ENCODE measurements at places on chromosomes 7 and 10.
A peak's percentile ranks its signal among the peaks of the same experiment; 100 is the strongest.

DNA sequence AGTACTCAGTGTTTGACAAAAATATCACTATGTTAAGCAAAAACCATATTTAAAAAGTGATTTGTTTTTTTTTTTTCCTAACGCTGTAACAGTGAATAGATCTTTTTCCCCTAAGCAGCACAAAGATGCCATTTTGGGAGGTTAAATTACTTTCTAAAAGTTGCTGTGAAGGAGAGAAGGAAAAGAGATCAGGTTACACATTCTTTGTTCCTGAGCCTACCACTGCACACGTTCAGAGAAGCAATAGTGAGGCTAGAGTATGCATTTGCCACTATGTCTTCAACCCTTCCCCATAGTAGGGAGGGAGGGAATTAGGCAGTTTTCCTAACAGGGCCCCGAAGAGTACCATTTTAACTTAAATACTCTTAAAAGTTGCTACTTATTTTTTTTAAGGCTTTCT is 38.9 kb downstream of the BMPR1A start:
- peak; percentile 36 for DNase-seq

DNA sequence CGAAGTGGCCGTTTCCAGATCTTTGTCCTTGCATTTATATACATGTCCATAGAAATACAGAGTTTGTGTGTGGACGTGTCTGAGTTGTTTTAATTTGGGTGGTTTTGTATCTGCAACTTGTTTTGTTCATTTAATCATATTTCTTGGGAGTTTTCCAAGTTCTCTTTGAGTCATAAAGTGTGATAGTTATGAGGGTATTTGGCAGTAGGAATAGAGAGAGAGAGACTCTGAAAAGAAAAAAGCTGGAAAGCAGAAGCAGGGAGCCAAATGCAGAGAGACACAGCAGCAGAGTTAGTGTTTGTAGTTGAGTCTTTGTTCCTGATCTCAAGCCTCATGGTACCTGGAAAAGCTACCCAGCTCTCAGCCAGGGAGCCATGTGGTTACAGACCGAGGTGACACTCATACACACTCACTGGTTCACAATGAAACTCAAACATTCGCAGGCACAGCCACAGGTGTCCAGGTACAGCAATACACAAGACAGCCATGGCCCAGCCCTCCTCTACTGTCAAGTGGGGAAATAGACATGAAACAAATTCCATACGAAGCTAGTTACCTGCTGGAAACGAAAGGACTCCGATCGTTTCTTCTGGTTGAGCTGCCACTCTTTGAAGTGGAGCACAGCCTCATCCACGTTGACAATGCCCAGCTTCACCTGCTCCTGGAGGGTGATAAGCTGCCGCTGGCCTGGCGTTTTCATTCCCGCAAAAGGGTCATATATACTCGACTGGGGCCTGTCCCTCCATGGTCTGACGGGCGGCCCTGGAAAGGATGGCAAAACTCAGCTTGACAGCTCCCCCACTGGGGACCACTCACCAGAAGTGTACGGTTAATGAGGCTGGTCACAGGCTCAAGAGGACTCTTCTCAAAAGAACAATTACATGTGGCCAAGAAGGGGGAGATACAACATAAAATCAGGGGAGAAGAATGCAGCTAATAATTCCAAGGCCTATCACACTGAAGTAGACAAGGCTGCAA is 33.3 kb upstream of the TM9SF3 start:
- no peak for DNase-seq

- DNase-seq: no peak
These were observed 97.3 kb upstream of the SFMBT2 start for GRCh38 chr10:7507887-7508726.

DNA sequence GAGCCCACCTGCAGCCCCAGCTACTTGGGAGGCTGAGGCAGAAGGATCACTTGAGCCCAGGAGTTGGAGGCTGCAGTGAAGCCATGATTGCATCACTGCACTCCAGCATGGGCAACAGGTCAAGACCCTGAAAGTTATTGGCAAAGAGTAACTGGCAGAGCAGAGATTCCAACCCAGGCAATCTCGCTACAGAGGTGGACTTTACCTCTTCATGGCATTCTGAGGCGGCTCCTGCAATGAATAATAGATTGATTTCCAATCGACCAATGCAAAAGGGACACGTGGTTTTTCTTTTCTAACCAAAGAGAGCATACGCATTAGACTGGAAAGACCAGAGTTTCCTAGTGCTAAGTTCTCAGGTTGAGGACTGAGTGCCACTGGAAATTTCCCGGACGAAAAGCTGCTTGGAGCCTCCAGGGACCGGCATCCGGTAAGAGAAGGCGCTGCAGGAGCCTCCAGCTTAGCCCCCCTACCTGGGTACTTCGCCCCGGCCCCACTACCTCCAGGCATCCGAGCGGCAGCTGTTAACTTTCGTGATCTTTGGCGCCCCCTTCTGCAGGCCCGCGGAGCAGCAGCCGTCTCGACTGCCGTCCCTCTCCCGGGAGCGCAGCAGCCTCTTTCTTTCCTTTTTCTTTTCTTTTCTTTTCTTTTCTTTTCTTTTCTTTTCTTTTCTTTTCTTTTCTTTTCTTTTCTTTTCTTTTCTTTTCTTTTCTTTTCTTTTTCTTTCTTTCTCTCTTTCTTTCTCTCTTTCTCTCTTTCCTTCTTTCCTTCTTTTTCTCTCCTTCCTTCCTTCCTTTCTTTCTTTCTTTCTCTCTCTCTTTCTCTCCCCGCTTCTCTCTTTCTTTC is 4.1 kb downstream of the MBLAC1 start:
- DNase-seq: peak; percentile 77

GRCh38 chr7:133582766-133583523 is 330.1 kb downstream of the EXOC4 start:
- DNase-seq: no peak

DNA sequence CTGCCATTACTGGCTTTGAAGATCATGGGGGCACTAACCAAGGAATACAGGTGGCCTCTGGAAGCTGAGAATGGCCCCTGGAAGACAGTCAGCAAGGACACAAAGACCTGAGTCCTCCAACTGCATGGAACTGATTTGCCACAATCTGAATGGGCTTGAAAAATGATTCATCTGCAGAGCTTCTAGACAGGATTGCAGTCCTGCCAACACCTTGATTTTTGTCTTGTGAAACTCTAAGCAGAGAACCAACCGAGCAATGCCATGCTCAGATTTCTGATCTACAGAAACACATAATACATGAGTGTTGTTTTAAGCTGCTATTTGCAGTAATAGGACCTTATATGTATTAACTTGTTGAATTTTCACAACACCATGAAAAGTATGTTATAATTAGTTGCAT is 66.1 kb upstream of the SLC13A1 start:
- no peak for DNase-seq

GRCh38 chr10:101297901-101298486 is 56.0 kb upstream of the BTRC start:
- peak; percentile 55 for DNase-seq

- DNase-seq: no peak
These were observed 73.1 kb downstream of the MKLN1 start for GRCh38 chr7:131400681-131401176.

DNA sequence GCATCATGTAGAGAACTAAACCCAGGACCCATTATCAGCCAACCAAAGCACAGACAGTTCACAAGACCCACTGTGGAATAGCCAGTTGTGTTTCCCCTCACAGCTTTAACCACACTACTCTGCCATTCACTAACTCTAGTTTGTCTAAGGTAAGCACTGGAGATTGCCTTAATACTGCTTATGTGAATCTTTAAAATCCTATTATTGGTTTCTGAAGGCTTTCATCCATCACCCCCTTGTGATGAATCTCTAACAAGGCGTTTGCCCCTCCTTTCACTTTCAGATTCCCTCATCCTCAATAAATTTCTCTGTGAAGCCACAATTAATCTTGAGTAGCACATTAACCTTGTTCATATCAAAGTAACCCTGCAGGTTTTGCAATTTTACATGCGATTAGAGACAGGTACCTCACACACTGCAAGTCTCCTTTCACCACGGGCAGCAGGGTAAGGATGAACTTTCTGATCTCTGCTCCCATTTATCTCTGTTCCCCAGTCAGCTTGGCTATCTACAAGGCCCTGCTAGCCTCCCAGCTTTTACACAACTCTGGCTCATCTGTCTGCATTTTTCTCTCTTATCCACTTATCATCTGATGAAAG is 785.6 kb downstream of the REEP3 start:
- no peak for DNase-seq

DNA sequence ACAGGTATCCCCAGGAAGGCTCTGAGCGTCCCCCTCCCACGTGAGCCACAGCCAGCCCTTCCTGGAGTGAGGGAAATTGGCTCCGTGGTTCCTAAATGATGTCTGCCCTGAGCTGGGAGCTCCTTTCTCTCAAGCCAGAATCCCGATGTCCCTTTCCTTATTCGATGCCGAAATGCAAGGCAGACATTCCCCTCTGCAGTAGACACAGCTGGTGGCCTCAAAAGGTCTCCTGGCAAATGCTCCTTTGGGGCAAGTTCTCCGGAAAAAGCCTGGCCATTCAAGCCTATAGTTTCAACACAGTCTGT is 98.9 kb downstream of the HIP1 start:
- DNase-seq: no peak

DNA sequence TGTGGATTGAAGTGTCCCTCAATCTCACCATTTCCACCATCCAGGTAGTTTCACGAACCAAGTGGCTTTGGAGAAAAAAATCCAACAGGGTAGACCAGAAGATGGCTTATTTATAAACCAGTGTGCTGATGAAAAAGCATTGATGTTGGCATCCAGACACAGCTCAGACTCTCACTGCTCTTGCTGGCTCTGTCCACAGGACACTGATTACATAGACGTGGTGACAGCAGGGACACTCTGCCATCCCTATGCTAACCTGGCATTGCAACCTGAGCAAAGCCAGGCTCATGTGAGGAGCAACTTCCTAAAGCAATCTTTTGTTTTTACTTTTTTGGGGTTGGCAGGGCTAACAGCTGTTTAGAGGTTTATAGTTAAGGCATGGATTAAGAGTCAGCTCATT is 130.6 kb upstream of the SVIL start:
- no peak for DNase-seq

GRCh38 chr7:50068850-50069551 is 24.0 kb downstream of the ZPBP start:
- DNase-seq: no peak

DNA sequence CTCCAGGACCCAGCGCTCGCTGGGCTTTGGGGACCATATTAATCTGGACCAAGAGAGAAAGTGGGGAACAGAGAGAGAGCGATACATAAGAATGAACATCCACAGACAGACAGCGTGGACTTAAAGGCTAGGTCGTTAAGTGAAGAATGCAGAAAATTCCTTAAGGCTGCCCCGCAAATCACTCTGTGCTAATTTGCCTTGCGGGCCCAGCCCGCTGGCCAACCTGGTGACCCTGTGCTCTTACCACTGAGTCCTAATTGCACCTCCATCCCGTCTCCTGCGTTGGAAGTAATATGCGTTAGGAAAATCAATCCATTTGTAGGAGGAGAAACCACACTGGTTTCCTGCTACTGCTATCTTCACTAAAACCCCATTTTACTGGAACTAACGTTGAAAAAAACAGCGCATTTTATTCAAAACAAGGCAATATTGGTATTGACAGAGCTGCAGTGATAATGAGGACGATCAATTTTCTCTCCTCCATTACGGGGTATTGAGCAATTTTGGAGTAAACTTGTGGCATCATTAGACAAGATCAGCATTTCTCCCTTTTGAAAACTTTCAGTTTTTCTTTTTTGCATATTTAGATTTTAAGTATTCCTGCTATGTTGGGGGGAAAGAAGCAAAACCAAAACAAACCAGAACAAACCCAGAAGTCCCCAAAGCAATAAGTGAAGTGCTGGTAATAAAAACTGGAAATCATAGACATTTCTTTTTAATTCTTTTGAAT is 85.2 kb downstream of the WDFY4 start:
- no peak for DNase-seq

DNA sequence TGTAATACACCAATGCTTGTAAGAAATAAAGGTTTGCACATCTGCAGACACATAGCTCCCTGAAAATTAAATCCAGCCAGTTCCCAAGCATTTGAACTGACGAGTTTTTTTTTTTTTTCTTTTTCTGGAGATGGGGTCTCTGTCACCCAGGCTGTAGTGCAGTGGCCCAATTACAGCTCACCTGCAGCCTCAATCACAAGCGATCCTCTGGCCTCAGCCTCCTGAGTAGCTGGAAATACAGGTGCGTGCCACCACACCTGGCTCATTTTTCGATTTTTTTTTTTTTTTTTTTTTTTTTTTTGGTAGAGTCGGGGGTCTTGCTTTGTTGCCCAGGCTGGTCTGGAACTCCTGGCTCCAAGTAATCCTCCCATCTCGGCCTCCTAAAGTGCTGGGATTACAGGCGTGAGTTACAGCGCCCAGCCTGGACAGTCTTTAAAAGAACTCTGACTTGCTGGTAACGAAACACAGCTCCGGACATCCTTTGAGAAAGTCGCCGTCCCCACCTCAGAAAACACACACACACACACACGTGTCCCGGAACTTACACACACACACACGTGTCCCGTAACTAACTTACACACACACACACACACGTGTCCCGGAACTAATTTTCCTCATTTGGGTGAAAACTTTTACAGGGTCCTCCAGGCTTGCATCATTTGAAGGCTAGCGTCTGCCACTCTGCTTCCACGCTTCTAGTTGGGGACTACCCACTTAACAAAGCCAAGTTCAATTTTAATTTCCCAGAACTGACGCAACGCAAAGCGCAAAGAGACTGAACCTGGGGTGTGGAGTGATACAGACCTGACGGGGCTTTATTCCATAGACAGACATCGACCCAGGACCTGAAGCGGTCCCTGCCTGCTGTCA is 18.6 kb downstream of the OCM2 start:
- DNase-seq: no peak

- DNase-seq: peak; percentile 88
These were observed at the start of the genes MRPL43 and TWNK for GRCh38 chr10:100986952-100987684. Gene MRPL43, minus strand, starts transcription at chr10:100987497. Its CDS starts 54 bp downstream, at chr10:100987443. Gene TWNK, plus strand, starts transcription at chr10:100987543. Its CDS starts 668 bp downstream, at chr10:100988211.

DNA sequence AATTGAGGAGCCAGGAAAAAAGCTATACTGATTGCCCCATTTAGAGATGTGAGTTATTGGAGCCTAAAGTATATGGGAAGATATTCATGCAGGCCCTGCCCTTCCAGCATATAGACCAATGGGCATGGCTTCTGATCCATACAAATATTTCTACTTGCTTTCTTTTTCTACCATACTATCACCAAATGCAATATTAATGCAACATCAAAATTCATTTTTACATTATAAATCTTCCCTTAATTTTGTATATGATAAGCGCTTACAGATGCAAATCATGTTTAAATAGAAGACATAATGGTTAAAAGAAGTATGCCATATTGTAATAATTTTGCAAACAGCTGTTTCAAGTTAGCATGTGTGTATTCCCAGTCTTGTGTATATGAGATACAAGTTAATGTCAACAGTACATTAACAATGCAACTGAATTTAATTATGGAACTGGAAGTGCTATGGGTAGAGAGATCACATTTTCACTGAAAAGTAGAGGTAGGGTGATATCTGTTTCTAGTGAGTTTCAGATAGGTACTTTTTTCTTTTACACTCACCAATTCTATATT is 24.6 kb upstream of the WNT16 start:
- DNase-seq: no peak
